Hypothalamus (tissue), 51 donors: ENCODE measurements at places on chromosomes 11 and 22.

GRCh38 chr11:83147895-83148294, 9.0 kb upstream of the PCF11 start:
- DNase-seq: peak; percentile 18

DNA sequence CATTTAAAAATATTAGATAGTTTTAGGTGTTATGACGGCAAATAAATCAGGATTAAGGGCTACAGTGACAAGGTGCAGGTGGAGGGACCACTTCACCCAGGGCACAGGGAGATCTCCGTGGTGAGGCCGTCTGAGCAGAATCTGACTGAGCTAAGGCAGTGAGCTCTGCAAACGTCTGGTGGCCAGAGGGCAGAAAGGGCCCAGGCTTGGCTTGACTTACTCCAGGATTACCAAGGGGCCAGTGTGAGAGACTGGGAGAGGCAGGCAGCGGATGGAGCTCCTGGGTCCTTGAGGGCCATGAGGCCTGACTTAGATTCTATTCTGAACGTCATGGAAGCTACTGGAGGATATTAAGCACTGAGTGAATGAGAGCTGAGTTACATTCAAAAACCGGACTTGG, 125.9 kb upstream of the B3GAT1 start:
- DNase-seq: no peak

- DNase-seq: no peak
Measured at GRCh38 chr11:76600124-76600655, 70.4 kb downstream of the LRRC32 start.

GRCh38 chr11:43943372-43943930, 1.0 kb downstream of the C11orf96 start:
- DNase-seq: no peak

- no peak for DNase-seq
Measured at GRCh38 chr22:47835726-47836125, 1073.3 kb downstream of the TBC1D22A start.
